ENCODE measurements at places on chromosomes 1 and 21. TPM values are rescaled to one million over a fixed set of nuclear protein-coding genes. Genes with fewer than 3 reads are reported as not detected.

- no peak for DNase-seq
Observed at GRCh38 chr1:171247501-171247900, 793 bp upstream of the FMO1 start.

OR2AK2 gene
- total RNA-seq = not detected

GRCh38 chr21:31660591-31660990 is 1.1 kb downstream of the SOD1 start:
- no peak for DNase-seq

DNA sequence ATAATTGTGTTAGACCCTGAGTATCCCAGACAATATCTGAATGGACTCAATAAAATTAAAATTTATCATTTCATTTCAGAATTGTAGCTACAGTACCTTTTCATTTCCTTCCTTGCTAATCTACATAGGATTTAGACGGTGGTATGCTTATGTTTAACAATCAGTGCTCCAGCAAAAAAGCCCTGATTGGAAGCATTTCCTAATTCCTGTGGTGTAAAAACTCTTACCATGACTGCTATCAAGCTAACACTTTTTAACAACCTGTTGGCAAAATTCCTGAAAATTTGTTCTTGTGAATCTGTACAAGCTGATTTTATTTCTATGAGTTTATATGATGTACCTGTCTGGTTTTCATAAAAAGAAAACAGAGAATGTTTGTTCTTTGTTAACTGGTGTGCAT is 5.2 kb upstream of the FNBP1L start:
- no peak for DNase-seq

- DNase-seq = no peak
Observed at GRCh38 chr1:71080230-71080738, 551 bp downstream of the ZRANB2 start.

GRCh38 chr1:209625791-209626285 is 26.4 kb downstream of the LAMB3 start:
- no peak for DNase-seq

SPRR2D gene
- total RNA-seq = not detected

COL8A2 gene
- 0.19 TPM for total RNA-seq

FMOD gene
- not detected for total RNA-seq

PRSS38 gene
- total RNA-seq = not detected

DNA sequence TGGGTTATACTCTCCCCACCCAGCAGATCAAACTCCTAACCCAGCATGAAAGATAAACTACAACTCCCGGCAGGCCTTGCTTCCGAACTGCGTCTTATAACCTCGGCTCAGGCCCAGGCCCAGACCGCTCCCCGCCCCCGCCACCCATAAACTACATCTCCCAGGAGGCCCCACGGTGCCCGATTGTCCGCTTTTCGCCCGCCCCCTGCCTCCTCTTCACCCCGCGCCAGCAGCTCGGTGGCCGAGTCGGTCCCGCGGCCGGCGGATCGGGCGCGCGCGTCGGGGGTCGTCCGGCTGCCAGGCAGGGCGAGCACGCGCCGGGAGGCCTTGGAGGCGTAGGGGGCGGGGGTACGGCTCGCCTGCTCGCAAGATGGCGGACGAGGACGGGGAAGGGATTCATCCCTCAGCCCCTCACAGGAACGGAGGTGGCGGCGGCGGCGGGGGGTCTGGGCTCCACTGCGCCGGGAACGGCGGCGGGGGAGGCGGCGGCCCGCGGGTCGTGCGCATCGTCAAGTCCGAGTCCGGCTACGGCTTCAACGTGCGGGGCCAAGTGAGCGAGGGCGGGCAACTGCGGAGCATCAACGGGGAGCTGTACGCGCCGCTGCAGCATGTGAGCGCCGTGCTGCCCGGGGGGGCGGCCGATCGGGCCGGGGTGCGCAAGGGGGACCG is at the start of gene SNX27:
Gene SNX27 (plus strand): TSS at position 219 of the 669 bp plus-strand sequence. CDS start 152 bp downstream, at position 371.
- DNase-seq = peak; percentile 87

SH3D21 gene
- total RNA-seq = 26.5 TPM

- DNase-seq = no peak
Observed at GRCh38 chr1:119000371-119001180, 12.4 kb upstream of the TBX15 start.

DNA sequence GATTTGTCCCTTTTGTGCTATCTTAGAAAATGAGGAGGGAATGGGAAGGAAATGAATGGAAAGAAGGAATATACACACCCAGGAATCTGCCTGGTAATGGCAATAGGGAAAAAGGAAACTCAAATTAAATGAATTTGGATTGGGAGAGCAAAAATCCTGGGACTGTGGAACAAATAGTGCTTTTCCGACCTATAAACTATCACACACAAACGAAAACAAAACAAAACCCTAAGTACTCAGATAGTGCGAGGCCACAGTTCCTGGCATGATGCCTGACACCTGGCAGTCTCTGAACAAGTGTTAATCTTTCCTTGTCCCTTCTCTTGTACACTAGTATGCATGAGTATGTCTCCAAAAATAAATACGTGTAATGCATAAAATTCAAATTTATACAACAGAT is 319.8 kb upstream of the SPAG17 start:
- DNase-seq = no peak

GRCh38 chr1:788835-789234 is 102.4 kb upstream of the OR4F16 start:
- no peak for DNase-seq

MRPS15 gene
- total RNA-seq = 84.9 TPM

DNA sequence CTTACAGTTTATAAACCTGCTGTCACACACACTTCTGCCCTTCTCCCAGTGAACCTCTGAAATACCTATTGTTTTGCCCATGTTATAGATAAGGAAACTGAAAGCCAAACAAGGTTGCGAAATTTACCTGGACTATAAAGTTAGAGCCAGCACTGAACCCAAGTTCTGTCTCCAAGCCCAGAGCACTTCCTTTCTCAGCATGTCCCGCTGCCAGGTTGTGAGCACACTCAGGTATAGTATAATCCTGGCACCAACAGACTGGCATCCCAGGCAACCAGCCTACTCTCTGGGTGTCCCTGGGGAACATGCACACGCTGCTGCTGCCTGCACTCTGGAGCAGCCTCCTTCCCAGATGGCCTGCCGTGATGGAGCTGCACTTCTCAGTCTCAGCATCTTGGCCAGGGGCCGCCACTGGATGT is 45.1 kb downstream of the PGBD5 start:
- DNase-seq = no peak

DNA sequence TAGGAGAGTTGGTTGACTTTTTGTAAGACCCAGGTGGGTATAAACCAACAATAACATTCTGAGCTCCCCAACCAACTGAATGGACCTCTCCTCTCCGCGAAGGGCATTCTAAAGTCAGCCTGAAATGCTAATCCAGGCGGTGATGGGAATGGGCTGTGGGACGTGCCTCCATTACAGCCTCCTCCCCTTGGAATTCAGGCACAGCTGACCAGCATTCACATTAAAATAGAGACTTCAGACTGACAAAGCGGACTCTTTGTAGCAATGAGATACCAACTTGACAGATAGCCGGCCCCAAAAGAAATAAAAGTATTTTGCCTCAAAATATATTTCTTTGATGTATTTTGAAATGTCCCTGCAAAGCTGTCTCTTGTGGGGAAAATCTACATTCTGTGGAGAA is 101.7 kb downstream of the KIF26B start:
- DNase-seq = no peak

DNA sequence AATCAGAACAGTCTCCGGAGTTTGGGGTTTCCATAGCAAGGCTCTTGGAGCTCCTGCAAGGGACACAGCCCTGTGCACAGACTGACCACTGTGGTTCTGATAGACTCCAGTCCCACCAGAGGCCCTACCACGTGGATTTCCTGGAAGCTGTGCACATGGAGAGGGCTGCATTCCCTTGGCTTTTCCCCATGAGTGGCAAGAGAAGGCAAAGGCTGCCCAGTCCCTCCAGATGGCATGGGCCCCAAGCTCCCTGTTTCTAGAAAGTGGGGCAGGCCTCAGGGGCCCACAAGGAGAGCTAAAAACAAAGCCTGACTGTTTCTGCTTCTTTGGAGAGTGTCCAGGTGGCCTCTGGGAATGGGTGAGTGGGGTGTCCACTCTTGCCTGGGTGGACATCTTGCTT is 87.5 kb downstream of the DDX20 start:
- no peak for DNase-seq

DNA sequence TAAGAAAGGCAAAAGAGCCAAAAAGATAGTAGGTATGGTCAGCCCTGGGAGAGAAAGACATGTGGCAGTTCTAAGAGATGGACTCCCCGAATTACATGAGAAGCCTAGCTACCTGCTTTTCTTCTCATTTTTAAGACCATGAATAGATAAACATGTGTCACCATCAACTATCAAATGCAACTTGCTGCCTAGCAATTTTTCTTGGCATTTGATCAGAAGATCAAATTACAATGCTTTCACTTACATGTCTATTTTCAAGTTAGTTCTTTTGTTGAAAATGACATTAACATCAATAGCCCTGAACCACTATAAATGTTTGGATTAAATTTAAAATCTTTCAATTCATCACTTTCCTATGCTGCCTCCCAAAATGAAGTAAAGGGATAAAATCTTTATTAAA is 212.3 kb downstream of the HHIPL2 start:
- DNase-seq = no peak

GRCh38 chr1:10528066-10529014 is 53.6 kb downstream of the PEX14 start:
- no peak for DNase-seq

DNA sequence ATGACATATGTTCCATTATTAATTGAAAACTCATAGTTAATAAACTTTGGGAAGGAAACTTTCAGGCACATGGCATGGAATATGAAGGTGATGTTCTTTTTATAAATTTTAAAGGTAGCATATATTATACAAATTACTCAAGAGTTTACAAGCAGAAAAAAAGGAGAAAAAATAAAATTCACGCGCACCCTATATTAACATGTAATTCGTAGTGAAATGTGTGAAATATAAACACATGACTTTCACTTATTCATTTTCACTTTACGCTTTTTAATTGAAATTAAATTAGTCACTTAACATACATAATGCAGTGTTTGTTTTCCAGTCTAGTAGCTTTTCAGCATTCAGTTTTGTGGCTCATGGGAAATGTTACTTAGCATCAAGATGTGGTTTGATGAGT is 27.4 kb upstream of the SCYL3 start:
- no peak for DNase-seq

DNA sequence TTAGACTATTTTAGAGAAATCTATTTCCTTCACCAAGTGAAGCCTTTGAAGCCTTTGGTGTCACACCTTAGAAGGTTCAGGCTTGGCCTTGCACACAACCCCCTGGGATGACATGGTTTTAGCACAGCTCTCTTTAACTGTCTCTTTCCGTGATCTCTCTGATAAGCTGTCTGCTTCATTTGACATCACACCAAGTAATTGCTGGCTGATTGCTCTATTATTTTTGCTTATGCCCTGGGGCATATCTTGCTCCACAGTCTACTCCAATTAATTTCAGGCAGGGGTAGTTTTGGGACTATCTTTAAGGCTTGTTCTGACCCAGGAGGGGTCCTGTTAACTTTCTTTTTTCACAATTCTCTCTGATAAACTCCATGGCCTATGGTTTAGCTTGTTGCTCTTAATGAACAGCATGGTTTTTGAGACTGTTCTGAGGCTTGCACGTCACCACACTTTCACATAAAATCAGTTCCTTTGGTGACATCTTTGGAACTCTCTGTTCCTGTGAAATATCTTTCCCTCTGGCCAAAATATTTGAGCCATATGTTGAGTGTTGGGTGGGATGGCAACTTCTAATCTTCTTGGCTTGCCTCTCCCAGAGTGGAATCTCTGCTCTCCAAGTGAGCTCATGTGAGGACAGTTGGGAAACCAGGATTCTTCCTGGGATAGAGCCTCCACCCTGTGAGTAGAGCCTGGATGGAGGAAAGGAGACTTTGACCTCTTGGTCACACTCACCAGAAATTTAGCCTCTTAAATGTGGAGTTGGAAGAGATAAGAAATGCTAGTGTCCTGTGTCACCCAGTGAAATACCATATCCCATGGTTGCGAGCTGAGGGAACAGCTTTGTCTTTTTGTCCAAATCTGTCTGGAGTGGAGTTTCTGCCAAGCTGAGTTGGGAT is 63.6 kb downstream of the MAP3K21 start:
- DNase-seq = no peak

XPR1 gene
- total RNA-seq = 16.5 TPM

DNA sequence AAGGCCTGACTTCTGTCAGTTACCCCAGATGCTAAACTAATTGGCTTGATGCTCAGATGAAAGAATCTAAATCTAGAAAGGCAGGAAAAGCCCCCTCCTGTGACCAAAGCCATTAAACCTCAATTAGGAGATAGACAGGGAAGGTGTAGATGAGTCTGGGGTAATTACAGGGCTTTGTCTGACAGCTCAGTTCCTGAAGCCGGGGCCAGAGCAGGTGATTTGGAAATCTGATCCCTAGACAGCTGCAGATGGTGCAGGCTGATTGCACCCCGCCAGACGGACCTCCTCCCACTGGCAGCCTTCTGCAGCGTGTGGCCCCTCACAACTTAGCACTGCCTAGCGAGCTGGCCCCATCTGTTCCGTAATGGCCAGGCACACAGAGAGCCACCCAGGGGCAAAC is 395.1 kb downstream of the HLX start:
- DNase-seq = no peak

All from activated naive CD8-positive, alpha-beta T cell treated with anti-CD3 and anti-CD28 coated beads, Interleukin-2, amount 10 ng/mL, durations not matched to agents 7 days and 5 days (primary cell).